NCI-H69 (cell line): ENCODE measurements at places on chromosomes 16 and 17.
A peak's percentile ranks its signal among the peaks of the same experiment; 100 is the strongest.

GRCh38 chr16:55552621-55553020 lies 13.9 kb upstream of the CAPNS2 start:
- DNase-seq, result no peak

GRCh38 chr16:65410801-65411200 lies 288.9 kb upstream of the CDH11 start:
- no peak for DNase-seq

DNA sequence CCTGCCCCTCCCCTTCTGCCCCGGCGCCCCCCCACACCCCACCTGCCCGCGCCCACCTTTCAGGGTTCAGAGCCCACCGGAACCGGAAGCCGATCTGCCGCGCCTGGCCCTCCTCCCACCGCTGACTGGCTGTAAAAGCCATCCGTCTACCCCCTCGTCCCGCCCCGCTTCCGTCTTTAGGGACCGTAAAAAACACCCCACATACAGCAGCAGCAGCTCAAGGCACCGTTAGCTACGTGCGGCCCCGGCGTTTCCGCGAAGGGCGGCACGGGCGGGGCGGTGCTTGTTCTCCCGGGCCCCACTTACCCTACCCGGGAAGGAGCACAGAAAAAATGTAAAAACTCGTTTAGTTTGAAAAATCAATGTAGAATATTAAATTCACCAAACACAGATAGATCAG lies at the start of gene MRPL28:
TSS of gene MRPL28 (minus strand) at position 96 of the 400 bp plus-strand sequence. CDS start 320 bp downstream, outside the sequence.
- peak; percentile 97 for DNase-seq

- DNase-seq, result peak; percentile 86
Measured at GRCh38 chr17:44556166-44556831, 985 bp upstream of the FZD2 start.

DNA sequence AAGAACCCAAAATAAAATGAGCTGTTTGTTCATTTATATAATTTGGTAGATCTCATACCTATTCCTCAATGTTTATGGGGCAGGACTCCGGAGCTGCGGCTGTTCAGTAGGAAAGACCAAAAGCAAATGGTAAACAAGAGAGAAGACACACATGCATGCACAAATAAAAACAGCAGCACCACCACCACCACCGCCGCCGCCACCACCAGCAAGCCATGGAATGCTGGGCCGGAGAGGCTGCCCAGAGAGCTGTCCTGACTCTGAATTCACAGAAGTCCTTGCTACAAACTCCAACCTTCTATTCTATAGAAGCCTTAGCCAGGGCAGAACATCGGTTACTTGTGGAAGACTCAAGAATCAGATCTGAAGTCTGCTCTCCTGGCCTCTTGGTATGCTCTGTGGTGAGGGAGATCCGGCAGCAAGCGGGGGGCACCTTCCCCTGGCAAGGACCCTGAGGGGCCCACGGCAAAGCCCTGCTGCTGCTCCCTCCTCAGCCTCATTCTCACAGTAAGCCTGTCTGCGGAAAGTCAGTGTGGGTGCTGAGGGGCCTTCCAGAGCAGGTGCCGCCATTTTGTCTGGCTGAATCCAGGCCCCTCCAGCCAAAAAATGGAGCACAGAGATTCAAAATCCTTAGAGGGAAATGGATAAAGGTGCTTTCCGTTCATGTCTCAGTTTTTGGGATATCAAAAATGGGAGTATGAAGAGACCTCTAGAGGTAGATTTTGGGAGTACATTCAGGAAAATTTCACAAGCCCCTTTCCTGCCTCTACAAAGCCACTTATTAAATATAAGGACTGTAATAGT lies 6.4 kb upstream of the FOXJ1 start:
- DNase-seq, result peak; percentile 61

- peak; percentile 94 for DNase-seq
Measured at GRCh38 chr16:14232106-14232864, 161.2 kb downstream of the MRTFB start.

DNA sequence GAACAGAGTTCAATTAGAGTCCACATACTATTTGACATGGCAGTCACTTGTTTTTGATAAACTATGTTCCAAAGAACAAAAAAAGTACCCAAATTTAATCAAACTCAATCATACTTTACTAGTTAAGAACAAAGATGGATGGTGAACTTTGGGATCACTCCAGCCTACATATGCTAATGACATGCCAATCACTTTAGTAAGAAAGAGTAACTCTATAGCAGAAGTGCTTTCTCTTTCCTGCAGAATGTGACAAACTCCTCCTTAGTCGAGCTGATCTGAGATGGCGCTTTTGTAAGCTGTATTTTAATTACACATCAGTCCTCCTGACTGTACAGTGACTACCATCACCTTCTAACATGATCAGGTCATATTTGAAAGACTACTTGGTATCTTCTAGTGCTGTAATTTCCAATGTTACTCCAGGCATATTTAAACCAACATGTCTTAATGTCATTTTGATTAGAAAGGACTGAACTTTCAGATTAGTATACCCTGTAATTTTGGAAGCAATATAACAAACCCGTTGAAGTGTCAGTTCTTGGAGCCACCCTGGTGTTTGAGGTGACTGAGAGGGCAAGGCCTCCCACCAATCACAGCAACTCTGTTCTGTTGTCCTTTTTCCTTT lies 4.1 kb downstream of the NETO2 start:
- DNase-seq, result peak; percentile 36

DNA sequence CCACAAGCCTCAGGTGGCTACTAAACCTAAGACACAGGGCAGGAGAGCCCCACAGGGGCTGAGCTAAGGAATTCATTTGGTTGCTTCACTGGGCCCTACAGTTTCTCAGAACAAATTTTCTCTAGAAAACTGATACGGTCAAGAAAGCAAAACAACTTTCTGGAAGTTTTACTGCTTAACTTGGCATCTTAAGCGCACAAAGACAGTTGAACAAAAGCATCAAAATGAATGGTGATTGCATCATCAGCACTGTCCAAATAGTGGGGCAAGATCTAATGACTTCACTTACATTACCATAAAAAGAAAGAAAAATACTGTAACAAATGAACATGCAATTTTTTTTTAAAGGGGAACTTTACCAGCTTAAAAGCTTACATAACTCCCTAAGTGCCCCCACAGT lies 47.6 kb downstream of the XPO6 start:
- DNase-seq, result no peak

GRCh38 chr17:39235555-39236449 lies 10.1 kb upstream of the STAC2 start:
- DNase-seq, result peak; percentile 92

DNA sequence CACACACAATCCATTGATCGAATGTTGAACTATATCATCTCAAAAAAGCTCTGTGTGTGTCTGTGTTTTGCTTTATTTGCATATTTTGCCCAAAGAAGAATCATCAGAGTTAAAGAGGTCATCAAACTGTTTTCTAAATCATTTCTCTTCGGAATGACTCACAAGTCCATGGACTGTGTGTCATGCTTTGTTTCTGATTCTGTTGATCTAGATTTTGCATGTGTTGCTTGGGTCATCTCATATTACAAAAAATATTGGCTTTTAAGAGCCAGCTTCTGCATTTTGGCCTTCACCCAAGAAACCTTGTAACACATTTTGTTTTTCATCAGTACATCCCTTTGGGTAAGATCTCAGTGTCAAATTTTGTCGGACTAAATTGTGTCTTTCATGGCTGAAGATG lies 471.2 kb upstream of the HSBP1 start:
- DNase-seq, result peak; percentile 51

DNA sequence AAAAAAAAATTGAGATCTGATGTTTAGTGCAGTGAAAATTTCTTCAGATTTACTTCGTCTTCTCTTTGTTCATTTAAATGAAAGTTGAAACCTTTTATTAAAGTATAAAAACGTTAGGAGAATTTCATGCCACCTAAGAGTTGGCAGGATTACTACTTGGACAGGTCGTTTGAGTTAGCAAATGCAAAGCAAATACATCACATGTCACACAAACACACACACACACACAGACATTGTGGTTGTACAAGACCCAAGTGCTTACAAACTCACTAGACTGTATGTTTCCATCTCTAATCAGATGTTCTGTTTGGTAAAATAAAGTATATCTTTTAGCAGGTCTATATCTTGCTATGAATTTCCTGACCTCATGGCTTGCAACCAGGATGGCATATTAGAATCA lies 185.6 kb upstream of the COX10 start:
- DNase-seq, result no peak

DNA sequence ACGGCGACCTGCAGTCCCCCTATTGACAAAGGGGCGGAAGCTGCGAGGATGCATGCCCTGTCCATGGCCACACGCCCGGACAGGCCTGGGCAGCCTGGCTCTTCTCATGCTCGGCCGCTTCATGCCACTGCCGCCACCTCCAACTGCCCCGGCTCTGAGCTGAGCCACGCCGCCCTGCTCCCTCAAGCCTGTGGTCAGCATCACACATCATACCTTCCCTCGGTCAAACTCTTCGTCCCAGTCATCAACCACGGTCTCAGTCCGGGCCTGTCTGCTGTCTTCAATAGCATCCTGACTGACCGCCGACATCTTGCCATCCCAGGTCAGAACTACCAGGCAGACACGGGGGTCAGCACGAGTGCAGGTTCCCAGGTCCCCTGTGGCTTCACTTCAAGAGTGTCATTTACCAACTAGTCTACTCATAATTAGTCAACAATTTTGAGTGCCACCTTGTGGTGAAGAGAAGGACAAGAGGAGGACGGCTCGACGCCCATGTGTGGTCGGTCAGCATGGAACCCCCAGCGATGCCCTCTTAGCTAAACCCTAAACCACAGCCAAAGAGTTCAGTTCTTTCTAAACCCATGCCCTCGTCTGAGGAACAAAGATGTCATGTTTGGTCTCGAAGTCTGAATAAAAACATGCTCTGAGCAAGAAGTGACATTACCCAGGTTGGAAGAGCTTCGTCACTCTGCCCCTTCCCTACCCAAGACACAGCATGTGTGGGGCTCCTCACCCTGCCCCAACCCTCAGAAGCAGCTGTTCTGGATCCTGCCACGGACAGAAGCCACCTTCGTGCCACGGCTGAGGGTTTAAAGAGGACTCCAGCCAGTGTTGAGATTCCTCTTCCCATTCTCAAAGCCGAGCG lies 16.9 kb upstream of the CYTH1 start:
- peak; percentile 40 for DNase-seq

DNA sequence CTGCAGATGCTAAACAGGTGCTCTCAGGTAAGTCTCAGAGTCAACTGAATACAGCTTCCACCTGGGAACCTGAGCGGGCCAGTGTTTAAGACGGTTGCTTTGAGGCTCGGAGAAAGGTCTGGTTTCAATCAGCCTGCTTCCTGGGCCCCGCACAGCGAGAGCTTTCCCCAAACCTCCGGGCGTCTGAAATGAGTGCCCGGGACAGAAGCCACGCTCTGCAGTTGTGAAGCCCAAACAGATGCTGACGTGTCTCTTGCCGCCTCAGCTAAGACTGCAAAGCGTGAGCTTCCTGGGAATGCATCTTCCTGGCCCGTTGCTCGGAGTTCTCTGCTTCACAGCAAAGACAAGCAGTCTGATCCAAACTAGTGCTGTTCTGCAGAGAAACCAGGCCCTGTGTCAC lies 36.7 kb downstream of the PLXDC1 start:
- DNase-seq, result no peak

DNA sequence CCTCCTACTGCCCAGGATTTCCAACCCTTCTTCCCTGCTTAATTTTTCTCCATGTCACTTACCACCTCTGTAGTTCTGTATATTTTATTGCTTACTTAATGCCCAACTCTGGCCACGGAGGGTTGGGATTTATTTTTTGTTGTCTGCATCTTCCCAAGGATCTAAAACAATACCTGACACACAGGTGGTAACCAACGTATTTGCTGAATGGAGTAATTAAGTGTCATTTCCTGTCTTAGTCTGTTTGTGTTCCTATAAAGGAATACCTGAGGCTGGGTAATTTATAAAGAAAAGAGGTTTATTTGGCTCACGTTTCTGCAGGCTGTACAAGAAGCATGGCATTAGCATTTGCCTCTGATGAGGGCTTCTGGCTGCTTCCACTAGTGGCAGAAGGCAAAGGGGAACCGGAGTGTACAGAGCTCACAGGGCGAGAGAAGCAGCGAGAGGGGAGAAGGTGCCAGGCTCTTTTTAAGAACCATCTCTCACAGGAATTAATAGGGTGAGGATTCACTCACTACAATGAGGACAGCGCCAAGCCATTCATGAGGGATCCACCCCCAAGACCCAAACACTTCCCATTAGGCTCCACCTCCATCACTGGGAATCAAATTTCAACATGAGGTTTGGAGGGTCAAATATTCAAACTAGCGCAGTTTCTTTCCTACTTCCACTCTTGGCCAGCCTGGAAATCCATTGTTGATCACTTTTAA lies 44.8 kb downstream of the ERN1 start:
- DNase-seq, result peak; percentile 36

DNA sequence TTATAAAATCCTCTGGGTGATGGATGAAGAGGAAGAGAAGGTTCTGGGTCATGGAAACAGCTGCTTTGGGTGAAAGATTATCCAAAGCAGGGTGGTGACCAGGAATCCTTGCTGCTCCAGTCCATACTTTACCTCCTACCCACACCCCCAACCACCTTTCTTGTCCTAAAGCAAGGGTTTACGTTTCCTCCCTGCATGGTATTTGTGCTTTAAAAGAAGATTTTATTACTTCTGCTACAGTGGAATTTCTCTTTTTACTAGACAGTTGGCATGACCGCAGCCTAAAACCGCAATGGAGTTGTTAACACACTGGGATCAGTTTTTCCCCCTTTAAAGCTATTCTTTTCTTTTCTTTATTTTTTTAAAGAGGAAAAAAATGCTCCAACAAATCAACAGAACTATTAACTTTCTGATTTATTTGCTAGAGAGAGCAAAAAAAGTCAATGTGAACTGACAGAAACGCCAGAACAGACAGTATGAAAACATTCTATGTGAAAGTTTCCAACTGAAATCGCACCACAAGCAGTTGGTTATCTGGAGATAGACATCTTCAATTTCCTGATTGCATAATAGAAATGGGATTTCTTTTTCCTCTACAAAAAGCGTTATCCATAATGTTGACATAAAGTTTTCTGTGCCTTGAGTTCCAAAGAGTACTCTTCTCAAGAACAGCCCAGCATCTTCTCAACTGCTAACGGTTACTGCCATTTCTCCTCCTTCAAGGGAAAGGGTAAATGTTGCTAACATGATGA lies 236.0 kb downstream of the IRX3 start:
- peak; percentile 54 for DNase-seq

DNA sequence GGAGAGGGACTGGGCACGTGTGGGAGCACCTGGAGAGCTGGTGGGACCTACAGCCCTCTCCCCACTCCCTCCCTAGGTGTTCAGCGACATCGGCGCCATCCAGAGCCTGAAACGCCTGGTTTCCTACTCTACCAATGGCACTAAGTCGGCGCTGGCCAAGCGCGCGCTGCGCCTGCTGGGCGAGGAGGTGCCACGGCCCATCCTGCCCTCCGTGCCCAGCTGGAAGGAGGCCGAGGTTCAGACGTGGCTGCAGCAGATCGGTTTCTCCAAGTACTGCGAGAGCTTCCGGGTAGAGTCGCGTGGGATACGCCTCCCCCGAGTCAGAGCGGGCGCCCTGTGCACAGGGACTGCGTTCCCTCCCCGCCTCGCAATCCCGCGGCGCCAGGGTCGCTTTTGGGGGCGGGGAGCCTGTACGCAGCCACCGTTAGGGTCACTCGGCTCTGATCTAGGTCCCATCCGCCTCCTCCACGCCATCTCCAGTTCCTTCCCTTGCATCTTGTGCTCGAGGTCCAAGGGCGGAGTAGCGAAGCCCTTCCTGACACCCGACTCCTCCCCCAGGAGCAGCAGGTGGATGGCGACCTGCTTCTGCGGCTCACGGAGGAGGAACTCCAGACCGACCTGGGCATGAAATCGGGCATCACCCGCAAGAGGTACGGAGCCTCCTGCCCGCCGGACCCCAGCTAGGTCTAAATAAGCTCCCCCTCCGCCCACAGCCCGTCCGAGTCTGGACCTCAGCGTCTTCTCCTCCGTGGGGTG lies 13.0 kb downstream of the SARM1 start:
- peak; percentile 82 for DNase-seq
